Activated naive CD4-positive, alpha-beta T cell treated with anti-CD3 and anti-CD28 coated beads, Interleukin-2, amount 50 U/mL, for 72 hours (primary cell): ENCODE measurements at places on chromosomes 1 and 21.
A peak's percentile ranks its signal among the peaks of the same experiment; 100 is the strongest.

DNA sequence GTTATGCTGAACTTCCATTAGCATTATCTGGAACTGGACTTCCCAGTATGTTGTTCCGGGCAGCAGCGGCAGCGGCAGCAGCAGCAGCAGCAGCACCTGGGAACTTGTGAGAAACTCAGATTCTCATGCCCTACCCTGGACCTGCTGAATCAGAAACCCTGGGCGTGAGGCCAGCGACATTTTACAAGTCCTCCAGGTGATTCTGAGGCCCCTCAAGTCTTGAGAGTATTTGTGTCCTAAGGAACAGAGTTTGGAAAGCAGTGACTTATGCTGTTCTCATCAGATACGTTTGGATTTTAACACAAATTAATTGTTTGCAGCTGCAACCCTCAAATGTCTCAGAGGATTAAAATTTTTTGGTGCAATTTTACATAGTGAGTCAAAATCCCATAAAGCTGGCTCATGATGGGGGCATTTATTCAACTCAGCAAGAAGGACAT is 157.2 kb upstream of the KAZN start:
- DNase-seq, result no peak

DNA sequence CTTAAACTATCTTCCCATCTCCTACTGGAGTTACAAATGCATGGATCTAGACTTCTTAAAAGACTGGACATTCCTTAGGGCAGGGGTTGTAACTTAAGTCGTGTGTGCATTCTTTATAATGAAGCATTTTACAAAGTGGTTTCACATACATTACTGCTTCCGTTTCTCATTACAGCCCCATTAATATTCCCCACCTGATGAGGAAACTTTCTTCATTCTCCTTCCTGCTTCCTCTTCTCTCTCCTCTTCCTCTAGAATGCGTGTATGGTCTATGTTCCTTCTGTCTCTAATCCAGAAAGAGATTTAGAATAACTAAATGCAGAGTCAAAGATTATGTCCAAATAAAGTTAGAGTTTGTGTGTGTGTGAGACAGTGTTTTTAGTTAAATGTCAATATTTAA is 1.8 kb upstream of the CAP1 start:
- DNase-seq, result no peak

DNA sequence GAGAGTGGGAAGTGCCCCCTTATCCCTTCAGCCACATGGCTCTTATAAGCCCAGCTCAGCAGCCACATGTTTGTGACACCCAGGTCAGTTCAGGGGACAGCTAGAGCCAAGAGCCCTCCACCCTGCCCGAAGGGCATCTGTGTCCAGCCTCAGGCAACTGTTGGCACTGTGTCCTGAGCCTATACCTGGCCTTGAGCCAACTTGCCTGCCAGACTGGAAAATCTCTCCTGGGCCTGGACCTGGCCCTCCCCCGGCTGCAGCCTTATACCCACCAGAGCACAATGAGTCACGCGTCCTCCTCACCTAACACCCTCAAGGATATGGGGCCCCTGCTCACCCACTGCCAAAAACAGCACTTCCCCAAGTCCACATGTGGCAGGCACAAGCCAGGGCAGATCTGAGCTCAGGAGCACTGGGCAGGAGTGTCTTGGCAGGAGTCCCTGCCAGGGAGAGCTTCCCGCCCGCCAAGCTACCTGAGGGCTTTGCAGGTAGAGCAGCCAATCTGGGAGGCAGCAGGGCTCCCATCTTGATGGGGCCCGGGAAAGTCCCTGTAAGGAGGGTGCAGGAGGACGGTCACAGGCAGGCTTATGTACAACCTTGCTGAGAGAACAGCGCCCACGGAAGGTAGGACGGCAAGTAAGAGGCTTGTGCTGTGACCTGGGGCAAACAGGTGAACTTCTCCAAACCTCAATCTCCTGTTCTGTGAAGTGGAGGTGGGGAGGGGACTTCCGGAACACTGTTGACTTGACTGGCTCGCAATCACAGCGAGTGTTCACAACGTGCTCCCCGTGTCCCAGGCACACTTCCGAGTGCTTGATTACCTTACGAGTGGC is 19.8 kb upstream of the HSPG2 start:
- DNase-seq, result peak; percentile 39

GRCh38 chr1:233597489-233597901 is 16.4 kb upstream of the KCNK1 start:
- no peak for DNase-seq

GRCh38 chr1:248681651-248682050 is 20.9 kb downstream of the OR14I1 start:
- DNase-seq, result no peak

- DNase-seq, result no peak
These were observed 23.2 kb downstream of the SLC44A5 start for GRCh38 chr1:75587692-75588091.

DNA sequence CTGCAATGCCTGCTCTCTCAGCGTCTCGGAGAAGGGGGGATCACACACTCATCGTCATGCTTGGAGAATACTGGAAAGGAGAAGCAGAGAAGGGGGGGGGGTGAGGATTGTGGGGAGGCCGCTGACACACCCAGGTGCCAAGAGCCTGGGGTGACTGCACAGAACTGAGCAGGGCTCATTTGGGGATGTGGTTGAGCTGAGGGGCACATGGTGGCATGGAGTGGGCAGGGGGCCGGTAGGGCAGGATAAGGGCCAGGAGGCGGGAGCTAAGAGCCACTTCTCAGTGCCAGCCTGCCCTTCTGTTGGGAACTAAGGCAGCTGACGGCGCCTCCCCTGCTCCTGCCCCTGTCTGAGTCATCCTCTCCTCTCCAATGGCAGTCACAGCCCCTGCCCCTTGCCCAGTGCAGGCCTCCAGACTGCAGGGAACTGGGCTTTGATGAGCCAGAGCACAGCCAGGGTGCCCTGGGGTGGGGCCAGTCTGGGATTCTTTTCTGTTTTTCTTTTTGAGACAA is 27.2 kb downstream of the MRPL37 start:
- DNase-seq, result no peak

- DNase-seq, result peak; percentile 76
These were observed 1.2 kb upstream of the HIVEP3 start for GRCh38 chr1:41919764-41920397.

DNA sequence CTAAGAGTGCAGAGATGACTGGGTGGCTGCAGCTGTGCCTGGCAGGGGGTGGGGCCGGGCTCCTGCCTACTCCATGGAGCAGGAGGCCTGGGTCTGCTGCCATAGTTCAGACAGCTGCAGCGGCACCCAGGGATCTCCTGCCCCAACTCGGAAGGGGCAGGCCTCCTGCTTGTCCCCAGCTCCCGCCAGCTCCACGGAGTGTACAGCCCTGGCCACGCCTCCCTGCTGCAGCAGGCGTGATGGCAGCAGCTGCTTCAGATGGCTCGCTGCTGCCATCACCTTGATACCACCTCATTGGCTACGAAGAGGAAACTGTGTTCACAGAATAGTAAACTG is 35.9 kb downstream of the ACTL8 start:
- no peak for DNase-seq

GRCh38 chr1:160519642-160520435 is 3.2 kb downstream of the SLAMF6 start:
- no peak for DNase-seq

GRCh38 chr21:14734191-14734590 is 188.1 kb upstream of the SAMSN1 start:
- no peak for DNase-seq

DNA sequence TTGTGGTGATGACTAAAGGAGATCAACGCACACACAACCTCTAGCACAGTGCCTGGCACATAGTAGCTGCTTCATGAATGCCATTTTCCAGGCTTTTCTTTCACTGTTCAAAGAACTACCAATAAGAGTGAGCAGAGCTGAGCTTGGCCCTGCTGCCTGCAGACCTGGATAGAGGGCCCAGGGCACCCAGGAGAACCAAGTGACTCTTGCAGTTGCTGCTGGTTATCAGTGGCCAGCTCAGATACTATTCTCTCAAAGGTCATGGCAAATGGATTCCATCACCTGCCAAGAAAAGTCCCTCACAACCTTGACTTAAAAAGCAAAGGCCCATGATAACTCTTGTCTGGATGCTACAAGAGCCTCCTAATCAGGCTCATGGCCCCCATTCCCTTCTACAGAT is 41.7 kb downstream of the PLPP3 start:
- no peak for DNase-seq

DNA sequence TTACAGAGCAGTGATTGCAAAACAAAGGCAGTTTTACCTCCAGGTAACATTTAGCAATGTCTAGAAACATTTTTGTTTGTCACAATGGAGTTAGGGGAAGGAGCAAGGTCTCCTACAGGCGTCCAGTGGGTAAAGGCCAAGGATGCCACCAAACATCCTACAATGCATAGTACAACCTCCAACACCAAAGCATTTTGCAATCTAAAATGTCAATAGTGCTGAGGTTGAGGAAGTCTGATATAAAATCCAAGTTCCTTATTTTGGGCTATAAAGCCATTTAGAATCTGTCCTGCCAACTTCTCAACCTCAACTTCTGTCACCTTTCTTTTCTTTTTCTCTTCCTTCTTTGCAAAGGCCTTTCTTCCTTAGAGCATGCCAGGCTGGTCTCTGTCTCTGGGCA is 111.2 kb downstream of the FASLG start:
- DNase-seq, result no peak

- no peak for DNase-seq
These were observed 16.9 kb upstream of the MAP10 start for GRCh38 chr1:232788235-232788872.

- DNase-seq, result no peak
These were observed 426.3 kb upstream of the ADGRL2 start for GRCh38 chr1:81374481-81374880.

DNA sequence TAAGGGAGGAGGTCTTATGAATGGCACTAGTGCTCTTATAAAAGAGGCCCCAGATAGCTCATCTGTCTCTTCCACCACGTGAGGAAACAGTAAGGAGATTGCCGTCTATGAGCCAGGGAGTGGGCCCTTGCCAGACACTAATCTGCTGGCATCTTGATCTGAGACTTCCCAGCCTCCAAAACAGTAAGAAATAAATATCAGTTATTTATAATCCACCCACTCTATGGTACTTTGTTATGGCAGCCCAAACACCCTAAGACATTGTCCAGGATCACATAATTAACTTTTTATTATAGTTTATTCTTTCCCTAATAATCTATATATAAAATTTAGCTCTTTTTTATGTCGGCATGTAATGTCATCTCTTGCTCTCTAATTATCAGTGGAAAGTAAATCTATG is 144.0 kb upstream of the IRF2BP2 start:
- no peak for DNase-seq
